ENCODE measurements at places on chromosomes 12 and 14. TPM values are rescaled to one million over a fixed set of nuclear protein-coding genes. Genes with fewer than 3 reads are reported as not detected.
A peak's percentile ranks its signal among the peaks of the same experiment; 100 is the strongest.

- peaks cover 9% of the 10 kb centered on the region for H3K27me3 ChIP-seq
- no peak overlapping the region for H3K27ac ChIP-seq
- no peak overlapping the region for H3K4me3 ChIP-seq
- no peaks in the 10 kb centered on the region for H3K36me3 ChIP-seq
Observed at GRCh38 chr12:452667-453210, 7.0 kb upstream of the B4GALNT3 start.

DNA sequence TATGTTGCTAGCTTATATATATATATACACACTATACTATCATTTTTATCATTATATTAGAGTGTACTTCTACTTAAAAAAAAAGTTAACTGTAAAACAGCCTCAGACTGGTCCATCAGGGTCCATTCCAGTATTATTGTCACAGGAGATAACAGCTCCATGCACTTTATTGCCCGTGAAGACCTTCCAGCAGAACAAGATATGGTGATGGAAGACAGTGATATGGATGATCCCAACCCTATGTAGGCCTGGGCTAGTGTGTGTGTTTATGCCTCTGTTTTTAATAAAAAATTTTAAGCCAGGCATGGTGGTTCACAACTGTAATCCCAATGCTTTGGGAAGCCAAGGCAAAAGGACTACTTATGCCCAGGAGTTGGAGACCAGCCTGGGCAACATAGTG, 86.2 kb downstream of the GCH1 start:
- no peaks in the 10 kb centered on the region for H3K27me3 ChIP-seq
- no peaks in the 10 kb centered on the region for H3K4me1 ChIP-seq

Gene CCDC175
- not detected for total RNA-seq

DNA sequence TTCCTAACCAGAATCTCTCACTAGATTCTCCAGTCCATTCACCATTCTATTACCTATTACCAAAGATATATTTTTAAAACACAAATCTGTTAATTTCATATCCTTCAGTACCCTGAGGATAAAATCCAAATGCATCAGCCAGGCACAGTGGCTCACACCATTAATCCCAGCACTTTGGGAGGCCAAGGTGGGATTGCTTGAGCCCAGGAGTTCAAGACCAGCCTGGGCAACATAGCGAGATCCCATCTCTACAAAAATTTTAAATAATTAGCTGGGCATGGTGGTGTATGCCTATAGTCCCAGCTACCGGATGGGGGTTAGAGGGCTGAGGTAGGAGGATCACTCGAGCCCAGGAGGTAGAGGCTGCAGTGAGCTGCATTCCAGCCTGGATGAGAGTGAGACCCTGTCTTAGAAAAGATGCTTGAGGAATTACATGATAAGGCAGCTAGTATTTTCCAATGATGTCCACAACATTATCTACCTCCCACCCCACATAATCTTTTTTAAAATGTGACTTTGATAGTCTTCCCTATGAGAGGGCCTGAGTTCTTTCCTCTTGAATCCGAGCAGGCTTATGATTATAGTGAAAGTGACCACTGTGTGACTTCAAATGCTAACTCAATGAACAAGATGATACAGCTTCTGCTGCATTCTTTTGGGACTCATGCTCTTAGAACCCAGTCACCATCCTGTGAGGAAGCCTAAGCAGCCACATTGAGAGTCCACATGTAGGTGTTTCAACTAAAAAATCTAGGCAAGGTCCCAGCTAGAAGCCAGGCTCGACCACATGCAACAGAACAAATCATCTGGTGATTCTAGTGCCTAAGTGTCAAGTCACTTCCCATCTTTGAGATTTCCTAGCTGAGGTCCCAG, 18.0 kb downstream of the HECTD1 start:
- H3K36me3 ChIP-seq = peaks cover 10% of the 10 kb centered on the region

Gene TAS2R8
- total RNA-seq = not detected

Gene KRT73
- not detected for total RNA-seq

Gene ISCA2
- 14.8 TPM for total RNA-seq

DNA sequence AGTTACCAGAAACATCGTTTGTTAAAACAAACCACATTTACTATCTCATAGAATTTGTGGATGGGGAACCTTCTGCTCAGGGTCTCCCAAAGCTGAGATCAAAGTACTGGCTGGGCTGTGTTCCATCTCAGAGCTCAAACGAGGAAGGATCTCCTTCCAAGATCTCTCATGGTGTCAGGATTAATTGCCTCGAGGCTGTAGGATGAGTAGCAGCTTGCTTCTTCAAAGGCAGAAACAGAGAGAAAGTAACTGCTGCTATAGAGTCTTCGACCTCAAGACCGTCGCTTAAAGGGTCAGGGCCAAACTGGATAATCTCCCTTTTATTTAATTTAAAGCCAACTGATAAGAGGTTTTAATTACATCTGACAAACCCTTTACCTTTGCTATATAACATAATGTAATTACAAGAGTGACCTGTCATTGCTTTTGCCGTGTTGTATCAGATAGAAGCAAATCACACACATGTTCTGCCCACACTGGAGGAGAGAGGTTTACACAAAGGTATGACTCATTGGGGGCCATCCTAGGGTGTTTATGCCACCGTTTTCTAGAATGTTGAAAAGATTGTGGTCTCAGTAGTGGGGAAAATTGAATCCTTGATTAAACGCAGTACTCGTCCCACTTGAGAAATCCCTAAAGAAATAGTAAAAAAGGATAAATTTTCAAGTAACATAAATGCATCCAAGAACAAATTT, 868.8 kb upstream of the TMEM132C start:
- H3K36me3 ChIP-seq = no peaks in the 10 kb centered on the region
- no peaks in the 10 kb centered on the region for H3K27me3 ChIP-seq
- no peak overlapping the region for H3K27ac ChIP-seq
- no peak overlapping the region for H3K4me3 ChIP-seq
- H3K4me1 ChIP-seq = peaks cover 6% of the 10 kb centered on the region
- DNase-seq = peak; percentile 57

Gene OR4E2
- not detected for total RNA-seq

- no peaks in the 10 kb centered on the region for H3K36me3 ChIP-seq
- no peak overlapping the region for H3K4me3 ChIP-seq
- no peak for DNase-seq
- H3K27ac ChIP-seq = no peak overlapping the region
- no peaks in the 10 kb centered on the region for H3K27me3 ChIP-seq
Observed at GRCh38 chr12:14601692-14602478, 34.2 kb upstream of the PLBD1 start.

DNA sequence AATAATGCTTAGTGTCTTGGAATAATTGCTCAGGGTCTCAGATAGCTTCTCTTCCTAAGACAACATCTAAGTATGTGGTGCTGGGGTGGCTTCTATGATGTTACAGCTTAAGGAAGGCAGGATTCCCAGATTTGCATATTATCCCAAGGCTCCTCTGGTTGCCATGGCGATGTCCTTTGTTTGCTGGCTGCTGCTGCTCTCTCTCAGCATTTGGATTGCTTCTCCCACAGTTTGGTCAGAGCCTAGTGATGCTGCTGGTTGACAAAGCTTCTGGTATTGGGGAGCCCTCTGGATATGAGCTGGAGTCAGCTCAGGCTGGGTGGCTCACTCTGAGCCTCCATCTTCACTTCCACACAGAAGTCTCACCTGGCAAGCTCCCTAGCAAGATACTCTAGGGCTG, 56.4 kb upstream of the FBXO33 start:
- H3K4me1 ChIP-seq = peaks cover 11% of the 10 kb centered on the region
- no peaks in the 10 kb centered on the region for H3K36me3 ChIP-seq
- H3K27ac ChIP-seq = no peak overlapping the region
- no peak for DNase-seq

DNA sequence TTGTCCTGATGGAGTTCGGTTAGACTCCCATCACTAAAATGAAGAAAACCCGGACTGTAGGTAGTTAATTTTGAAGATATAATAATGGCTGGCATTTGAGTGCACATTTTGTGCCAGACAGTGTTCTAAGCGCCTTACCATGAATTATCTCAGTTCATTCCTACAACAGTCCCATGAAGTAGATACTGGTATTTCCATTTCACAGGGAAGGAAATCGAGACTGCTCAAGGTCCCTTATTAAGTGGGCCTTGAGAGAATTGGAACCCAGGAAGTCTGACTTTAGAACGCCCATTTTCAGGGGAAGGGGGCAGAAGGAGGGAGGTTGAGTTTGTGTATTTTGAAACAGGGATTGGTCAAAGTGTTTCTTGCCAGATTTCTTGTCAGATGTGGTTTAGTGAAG, 855 bp downstream of the MNAT1 start:
- H3K4me1 ChIP-seq = peaks cover 20% of the 10 kb centered on the region
- H3K27ac ChIP-seq = peak overlapping the region; percentile 83
- no peaks in the 10 kb centered on the region for H3K36me3 ChIP-seq
- no peak for DNase-seq
- H3K4me3 ChIP-seq = peak overlapping the region; percentile 72
- no peaks in the 10 kb centered on the region for H3K27me3 ChIP-seq

Gene ATG2B
- total RNA-seq = 23.7 TPM

GRCh38 chr14:38003746-38004609, 203.7 kb upstream of the SSTR1 start:
- DNase-seq = no peak
- no peaks in the 10 kb centered on the region for H3K36me3 ChIP-seq
- H3K4me3 ChIP-seq = no peak overlapping the region
- no peaks in the 10 kb centered on the region for H3K4me1 ChIP-seq

Gene PAPLN
- 22.7 TPM for total RNA-seq

DNA sequence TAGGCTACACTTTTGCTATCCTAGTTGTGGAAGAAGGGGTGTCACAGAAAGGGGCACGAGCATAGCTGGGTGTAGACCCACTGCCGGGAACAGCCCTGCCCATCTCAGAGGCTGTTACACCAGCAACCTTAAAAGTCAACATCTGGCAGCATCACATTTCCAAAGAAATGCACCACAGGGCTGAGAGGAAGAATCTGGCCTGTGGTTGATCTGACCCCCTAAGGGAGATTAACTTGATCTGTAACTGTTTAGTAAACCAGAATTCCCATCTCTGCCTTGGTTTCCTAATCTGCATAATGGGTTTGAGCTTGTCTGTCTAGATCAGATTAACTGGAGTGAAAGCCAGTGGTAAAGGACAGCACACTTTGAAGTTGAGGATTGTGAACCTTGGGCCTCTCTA, 1.3 kb downstream of the LRP1-AS start:
- H3K36me3 ChIP-seq = peaks cover 26% of the 10 kb centered on the region
- H3K27ac ChIP-seq = peak overlapping the region; percentile 79
- H3K4me1 ChIP-seq = peaks cover 90% of the 10 kb centered on the region
- no peaks in the 10 kb centered on the region for H3K27me3 ChIP-seq
- no peak for DNase-seq

- H3K27ac ChIP-seq = no peak overlapping the region
- H3K4me3 ChIP-seq = no peak overlapping the region
- no peaks in the 10 kb centered on the region for H3K27me3 ChIP-seq
- H3K4me1 ChIP-seq = peaks cover 43% of the 10 kb centered on the region
Observed at GRCh38 chr14:29738950-29739349, 188.7 kb downstream of the PRKD1 start.

DNA sequence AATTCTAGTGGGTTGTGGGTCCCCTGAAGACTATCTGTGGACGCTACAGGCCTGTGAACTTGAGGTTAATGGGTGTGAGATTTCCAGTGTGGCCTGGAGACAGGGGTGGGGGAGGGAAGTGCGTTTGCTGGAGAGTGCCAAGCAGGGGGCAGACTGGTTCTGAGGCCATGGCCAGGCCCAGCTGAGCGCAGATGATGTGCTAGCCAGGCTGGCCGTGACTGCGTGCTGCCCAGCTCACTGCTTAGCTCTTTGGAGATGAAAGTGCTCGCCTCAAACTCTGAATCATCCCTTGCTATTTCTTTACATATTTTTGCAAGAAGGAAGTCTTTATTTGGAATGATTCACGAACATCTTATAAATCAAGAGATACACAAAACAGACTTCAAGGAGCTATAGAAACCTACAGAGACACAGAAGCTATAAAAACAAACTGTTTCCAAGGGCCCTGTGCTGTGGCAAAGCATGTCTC, 75.2 kb upstream of the PLEKHG3 start:
- no peaks in the 10 kb centered on the region for H3K36me3 ChIP-seq
- H3K4me1 ChIP-seq = peaks cover 21% of the 10 kb centered on the region
- H3K27me3 ChIP-seq = no peaks in the 10 kb centered on the region
- peak overlapping the region; percentile 79 for H3K27ac ChIP-seq
- H3K4me3 ChIP-seq = no peak overlapping the region

DNA sequence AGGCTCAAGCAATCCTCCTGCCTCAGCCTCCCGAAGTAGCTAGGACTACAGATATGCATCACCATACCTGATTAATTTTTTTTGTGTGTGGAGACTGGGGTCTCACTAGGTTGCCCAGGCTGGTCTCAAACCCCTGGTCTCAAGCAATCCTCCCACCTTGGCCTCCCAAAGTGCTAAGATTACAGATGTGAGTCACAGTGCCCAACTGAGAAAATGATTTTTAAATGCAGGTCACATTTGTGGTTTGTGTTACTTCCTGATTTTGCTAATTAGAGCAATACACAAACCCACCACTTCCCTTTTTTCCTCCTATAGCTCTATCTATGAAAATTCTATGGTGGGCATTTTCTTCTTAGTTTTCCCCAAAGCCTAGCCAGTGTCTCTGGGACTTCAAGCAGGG, 45.5 kb upstream of the TMEM263 start:
- no peaks in the 10 kb centered on the region for H3K36me3 ChIP-seq
- H3K27ac ChIP-seq = no peak overlapping the region
- DNase-seq = no peak
- H3K4me3 ChIP-seq = no peak overlapping the region
- no peaks in the 10 kb centered on the region for H3K4me1 ChIP-seq

DNA sequence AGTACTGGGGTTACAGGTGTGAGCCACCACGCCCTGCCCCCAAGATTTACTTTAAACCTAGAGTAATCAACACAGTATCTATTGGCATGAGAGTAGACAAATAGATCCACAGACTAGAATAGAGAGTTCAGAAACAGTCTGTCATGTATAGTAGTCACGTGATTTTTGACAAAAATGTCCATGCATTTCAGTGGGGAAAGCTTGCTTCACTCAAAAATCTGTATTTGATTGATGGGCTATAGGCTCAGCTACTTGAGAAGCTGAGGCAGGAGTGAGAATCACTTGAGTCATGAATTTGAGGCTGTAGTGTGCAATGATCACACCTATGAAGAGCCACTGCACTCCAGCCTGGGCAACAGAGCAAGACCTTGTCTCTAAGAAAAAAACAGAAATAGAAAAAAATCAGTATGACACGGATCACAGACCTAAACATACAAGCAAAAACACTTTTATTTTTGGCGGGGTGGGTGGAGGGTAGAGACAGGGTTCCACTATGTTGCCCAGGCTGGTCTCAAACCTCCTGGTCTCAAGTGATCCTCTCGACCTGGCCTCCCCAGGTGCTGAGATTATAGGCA, 7.6 kb upstream of the ORAI1 start:
- no peaks in the 10 kb centered on the region for H3K36me3 ChIP-seq
- H3K4me3 ChIP-seq = no peak overlapping the region
- no peaks in the 10 kb centered on the region for H3K27me3 ChIP-seq
- no peak for DNase-seq

DNA sequence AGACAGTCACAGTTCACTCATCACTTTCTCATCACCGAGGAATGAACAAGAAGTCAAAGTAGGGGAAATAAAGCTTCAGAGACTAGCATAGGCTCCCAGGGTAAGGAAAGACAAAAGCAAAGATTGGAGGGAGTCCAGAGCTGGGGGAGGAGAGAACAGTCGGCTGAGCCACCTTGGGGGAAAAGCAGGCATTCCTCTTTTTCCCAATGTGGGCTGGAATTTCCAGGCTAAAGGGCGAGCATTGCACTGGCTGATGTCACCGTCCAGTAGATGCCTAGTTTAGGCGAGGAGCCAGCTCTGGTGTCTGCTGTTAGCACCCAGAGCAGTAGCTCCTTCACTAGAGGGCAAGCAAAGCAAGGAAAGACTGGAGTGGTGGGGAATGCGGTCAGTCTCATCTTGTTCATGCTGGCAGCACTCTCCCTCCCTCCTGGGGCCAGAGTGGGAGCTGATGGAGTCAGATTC, 8.5 kb upstream of the KRT75 start:
- H3K4me1 ChIP-seq = no peaks in the 10 kb centered on the region
- no peak overlapping the region for H3K27ac ChIP-seq
- H3K27me3 ChIP-seq = no peaks in the 10 kb centered on the region

Data from esophagus muscularis mucosa (tissue), 4 donors.